ENCODE measurements at places on chromosomes 16 and 17.

DNA sequence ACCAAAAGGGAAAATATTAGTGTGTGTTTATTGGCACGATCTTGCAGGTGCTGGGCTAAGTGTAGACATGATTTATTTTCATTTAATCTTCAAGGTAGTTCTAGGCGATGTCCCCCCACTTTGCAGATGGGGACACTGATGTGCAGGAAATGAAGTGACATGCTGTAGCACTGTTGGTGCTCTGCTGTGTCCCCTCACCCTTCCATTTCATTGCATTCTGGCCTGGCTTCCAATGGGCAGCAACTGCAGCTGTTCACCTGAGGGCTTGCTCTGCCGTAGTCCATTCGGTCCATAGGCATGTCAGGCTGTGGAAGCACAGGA lies 123.9 kb downstream of the PRKCB start:
- no peak for DNase-seq

- no peak for DNase-seq
Measured at GRCh38 chr17:35795007-35795870, at the start of gene MMP28. Gene MMP28 (minus strand): TSS chr17:35795641. CDS start chr17:35795377, 264 bp downstream.

DNA sequence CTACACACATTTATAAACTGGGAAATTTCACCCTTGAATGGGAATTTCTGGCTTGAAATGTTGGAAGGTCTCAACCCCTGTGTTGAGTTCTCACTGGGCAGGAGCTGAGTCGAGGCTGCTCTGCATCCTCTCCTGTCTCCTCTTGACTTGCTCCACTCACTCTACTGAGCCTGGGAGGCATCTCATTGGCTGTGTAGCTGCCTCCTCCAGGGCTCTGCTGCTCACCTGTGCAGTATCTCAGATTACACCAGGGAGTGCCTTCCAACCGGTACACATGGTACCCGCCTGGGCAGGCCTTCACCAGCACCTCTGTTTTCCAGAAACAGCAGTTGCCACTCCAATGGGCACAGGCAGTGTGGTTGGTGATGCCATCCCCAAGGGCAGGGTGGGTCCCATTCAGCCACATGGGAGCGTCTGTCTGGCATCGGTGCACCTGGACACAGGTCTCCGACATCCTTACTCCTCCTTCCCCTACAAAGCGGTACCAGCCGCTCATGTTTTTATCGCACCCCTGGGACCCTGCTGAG lies 3.7 kb downstream of the GP2 start:
- DNase-seq, result no peak

GRCh38 chr16:82630688-82631087 lies 3.9 kb downstream of the CDH13 start:
- no peak for DNase-seq

GRCh38 chr17:63458478-63458877 lies 12.4 kb upstream of the CYB561 start:
- no peak for DNase-seq

DNA sequence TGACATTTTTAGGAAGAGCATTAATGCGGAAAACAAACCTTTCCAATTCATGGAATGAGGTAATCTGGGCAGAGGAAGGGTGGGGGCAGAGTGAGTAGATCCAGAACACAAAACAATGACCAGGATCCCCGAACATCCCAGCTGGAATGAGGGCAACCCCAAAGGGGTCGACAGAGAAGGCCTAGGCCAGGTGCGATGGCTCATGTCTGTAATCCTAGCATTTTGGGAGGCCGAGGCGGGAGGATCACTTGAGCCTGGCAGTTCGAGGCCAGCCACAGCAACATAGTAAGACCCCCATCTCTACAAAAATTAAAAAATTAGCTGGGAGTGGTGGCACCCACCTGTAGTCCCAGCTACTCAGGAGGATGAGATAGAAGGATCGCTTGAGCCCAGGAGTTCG lies 64.7 kb downstream of the ZFHX3 start:
- DNase-seq, result no peak
